ENCODE measurements at places on chromosomes 2 and 18.

DNA sequence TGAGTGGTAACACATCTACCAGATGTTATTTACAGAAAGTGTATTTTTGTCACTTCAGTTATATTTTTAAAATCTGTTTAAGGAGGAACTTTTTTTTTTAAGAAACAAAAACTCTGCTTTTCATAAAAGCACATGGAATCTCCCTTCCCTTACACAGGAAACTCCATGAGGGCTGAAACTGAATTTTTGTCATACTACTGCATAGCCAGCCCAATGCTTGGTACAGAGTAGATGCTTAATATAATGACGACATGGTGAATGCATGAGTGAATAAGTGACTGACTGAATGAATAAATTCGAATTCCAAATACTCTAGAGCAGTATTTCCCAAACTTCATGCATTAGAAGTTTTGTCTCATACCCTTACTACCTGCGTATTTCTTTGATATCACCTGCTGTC lies 86.5 kb downstream of the ROCK2 start:
- no peak for DNase-seq

DNA sequence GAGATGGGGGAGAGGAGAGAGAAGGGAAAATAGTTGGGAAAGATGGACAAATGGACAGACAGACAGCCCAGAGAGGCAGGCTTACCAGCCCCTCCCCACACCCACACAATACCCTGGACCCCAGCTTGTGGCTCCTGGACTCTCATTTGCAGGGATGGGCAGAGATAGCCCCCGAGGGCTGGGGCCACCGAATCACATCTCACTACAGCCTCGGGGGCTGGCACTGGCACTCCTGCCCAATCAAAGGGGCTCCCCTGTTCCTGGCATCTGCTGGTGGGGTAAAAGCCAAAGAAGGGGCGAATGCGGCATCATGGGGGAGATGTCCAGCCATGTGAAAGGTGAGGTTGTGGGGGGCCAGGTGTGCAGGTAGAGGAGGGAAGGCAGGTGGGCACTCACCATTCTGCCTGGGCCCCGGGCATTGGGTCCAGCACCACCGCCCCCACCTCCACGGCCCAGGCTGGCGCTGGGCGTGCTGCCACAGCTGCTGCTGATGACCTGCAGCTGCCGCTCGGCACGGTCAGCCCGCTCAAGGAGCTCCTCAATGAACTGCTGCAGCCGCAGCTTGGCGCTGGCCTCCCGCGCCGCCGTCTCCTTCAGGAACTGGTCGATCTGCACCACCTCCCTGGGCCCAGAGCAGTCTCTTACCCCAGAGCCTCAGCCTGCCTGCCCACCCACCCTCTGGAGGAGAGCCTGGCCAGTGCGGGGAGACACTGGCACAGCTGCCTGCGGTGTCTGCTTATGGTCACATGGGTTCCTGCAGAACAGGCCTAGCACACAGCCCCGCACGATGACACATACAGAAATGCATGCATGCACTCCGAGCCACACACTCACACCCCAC lies 18.0 kb downstream of the FBXO41 start:
- DNase-seq = peak; percentile 59

DNA sequence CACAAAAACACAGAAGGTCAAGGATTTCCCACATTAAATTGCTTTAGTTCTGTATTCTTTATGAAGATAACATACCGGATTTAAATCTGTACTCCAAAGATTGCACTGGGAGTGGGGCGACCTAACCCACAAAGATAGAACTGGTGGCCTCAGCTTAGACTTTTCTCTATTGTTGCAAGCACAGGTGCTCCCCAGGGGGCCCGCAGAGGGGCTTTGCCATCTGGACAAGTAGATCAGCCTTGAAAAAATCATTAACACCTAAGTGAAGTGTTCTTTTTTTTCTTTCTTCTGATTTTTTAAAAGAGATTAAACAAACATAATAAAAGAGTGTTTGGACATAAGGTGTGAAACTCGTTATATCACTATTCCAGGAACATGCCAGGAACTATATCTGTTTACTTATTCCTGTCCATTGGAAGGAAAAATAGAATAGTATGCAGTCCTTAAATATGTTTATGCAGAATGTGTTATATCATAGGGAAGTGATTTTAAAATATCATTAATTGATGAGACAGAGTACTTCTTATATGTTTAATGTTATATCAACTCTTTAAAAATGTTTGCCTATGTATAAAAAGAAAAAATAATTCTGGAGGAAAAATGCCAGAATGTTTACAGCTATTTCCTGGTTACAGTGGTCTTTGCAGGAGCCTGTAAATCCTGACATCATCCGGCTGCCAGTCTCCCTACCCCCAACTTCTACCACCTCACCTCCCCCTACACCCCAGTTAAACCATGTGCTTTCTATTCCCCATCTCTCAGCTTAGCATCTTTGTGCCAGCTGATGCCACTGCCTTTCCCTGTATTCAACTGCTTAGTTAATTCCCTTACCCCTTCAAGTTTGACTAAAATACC lies 679.2 kb downstream of the CNTNAP5 start:
- DNase-seq = no peak

DNA sequence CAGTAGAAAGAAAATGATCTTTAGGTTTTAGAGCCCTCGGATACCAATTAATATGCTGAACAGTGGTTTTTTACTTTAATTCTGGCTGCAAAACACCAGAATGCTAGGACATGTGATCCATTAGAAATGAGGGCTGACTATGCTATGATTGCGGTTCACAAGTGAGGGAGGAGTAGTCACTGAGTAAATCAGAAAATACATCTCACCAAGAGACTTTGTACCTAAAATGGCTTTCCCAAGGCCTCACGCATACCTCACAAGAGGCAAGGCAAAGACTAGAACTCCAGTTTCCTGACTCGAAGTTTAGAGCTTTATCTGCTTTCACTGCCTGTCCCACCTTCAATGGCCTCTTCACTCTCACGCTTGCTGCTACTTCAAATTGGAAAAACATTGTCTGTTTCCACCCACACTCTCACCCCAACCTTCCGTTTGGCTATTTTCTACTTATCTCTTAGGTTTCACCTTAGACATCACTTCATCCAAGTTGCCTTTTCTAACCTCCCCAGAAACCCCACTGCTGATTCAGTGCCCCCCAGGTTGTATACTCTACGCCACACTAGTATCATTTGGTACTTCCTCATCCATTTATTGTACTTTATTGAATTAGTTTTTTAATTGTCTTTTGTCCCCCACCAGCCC lies 5.1 kb upstream of the MBD2 start:
- DNase-seq = no peak

DNA sequence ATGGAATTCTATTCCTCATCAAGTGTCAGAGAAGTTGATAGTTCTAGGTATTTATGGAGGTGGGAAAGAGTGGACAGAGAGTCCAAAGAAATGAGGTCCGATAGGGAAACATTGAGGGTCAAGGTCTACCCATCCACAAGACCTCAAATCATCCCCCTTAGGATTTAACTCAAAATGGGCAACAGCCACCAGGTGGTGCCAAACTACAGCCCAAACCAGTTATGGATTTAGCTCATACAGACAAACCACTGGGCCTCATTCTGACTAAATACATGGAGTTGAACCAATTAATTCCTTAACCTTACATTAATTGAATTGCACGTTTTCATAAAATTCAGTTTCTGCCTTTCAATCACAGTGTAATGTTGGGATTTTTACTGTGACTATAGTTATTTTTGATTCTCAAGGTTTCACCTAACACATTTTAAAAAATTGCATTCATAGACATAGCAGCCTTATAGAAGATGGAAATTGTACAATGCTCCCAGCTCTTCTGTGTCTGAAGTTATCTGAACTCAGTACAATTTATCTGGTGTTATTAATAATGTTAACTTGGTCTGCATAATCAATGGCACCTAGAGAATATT lies 98.2 kb upstream of the HNMT start:
- peak; percentile 77 for DNase-seq

DNA sequence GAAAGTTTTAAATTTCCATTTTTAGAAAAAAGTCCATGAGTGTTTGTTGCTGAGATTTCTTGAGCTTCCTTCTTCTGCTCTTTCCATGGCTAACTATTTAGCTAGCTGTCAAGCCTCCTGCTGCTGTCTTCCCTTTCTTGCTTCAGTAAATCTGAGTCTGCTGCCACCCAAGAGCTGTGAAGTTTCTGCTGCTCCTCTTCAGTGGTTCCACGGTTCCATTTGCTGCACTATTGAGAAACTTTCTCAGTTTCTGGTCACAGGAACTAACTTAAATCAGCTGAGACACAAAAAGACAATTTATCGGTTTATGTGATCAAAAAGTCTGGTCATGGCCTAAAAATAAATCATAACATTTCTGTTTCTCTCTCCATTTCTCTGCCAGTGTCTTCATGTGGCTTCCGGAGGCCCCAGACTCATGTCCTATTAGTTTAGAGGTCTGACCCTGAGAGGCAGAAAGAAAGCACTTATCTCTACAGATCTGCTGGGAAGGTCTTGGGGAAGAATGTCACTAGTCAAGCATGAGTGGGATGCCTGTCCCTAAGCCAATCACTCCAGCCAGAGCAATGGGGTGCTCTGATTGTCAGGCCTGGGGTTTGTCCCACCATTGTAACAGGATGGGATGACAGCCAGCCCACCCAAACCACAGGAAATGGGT lies 73.0 kb upstream of the ARL4C start:
- DNase-seq = peak; percentile 10

DNA sequence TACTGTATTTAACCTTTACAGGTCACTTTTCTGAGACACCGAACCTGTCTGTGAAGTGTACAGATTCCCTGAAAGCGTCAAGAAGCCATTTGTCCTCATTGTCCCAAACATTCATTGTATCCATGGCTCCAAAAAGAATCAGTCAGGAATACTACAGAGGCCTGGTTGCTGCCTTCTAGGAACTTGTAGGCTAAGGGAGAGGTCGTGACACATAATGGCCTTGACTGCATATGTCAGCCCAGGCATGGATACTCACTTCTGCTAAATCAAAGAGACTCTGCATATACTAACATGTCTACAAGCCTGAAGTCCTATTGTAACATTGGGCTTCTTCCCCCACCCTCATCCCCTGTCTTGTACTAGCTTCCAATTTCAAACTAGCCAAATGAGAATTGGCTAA lies 40.2 kb downstream of the ONECUT2 start:
- DNase-seq = no peak

DNA sequence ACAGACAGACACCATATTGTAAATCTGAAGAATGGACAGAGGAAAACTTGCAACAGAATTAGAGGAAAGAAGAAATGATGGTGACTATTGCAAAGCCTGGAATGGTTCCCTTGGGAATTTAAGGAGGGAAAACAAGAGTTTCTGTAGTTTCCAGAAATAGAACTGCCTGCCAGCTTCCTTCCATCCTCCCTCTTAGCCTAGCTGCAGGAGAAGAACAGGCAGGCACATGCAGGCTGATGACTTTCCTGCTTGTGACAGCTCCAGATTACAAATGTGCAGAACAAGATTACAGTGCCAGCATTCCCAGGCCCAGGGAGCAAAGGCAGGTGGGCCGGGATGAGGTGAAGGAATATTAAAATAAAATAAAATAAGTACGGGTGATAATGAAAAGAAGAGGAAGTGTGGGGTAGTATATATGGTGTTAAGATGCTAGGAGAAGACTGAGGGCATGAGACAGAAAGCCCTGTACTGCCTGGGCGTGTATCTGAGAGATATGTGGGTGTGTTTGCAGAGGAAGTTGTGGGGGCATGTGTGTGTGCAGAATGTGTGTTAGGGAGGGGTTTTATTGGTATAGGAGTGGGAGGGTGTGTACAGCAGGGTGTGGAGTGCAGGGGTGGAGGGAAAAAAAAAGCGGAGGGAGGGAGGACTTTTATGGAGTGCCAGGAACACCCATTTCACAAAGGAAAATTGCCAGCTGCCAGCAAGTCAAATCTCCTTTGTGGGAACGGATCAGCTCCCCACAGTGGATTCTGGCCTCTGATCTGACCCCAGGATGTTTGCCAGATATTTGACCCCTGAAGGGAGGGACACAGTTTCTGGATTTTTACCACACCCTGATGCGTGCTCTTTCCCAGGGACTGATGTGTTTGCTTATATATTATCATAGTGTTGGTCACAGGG lies 43.9 kb upstream of the NEMP2 start:
- no peak for DNase-seq

DNA sequence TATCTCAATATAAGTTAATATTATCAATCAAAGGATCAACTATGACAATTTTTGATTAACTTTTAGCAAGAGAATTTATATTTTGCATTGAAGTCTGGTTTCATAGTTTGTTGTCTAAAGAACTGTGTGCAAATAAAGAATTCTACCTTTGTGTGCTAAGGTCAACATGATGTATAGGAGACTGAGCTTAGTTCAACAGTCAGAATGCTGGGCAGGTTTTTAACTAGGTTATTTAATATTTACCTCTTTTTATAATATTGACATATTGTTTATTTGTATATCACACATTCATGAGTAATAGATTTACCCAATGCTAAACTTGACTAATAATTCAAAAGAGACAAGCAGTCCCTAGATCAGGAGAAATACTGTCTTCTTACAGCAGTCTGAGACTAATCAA lies 831.4 kb downstream of the DSC3 start:
- DNase-seq = no peak

DNA sequence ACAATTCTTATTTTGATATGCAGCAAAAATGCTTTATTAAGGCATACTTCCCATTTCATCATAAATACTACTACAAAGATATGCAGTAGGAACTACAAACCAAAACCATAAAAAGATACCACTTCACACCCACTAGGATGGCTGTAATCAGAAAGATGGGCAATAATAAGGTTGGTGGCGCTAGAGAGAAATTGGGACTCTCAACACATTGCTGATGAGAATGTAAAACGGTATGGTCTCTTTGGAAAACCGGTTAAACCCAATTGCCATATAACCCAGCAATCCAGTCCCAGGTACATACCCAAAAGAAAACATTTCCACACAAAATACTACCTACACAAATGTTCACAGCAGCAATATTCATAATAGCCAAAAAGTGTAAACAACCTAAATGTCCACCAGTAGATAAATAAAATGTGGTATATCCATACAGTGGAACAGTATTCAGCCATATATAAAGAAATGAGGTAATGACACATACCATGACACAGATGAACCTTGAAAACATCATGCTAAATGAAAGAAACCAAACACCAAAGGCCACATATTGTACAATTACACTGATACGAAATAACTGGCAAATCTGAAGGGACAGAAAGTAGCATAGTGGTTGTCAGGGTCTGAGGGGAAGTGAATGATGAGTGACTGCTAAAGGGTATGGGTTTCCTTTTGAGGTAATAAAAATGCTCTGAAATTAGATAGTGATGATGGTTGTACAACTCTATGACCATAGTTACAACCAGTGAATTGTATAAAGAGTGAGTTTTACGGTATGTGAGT lies 12.7 kb downstream of the SP3 start:
- DNase-seq = no peak

- no peak for DNase-seq
Observed at GRCh38 chr18:21903709-21904108, 163.1 kb downstream of the MIB1 start.

- DNase-seq = peak; percentile 61
Observed at GRCh38 chr2:30208453-30208852, 22.9 kb upstream of the LBH start.

DNA sequence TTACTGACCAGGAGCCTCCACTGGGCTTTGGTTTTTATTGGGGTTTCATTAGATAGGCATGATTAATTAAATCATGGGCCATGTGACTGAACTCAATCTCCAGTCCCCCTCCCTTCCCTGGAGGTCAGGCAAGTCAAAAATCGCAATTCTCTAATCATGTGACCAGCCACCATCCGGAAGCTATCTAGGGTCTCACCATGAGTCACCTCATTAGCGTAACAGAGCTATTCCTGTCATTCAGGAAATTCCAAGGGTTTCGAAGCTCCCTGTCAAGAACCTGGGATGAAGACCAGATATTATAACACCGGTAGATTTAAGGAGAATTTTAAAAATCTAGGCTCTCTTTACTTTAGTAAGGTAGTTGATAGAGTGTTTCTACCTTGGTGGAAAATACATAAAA lies 180.3 kb upstream of the TCF4 start:
- DNase-seq = no peak

Measured in trophoblast cell (in vitro differentiated cells and primary cell).